ENCODE measurements at places on chromosomes 3 and 15.

GRCh38 chr3:15628967-15629366 lies 27.4 kb downstream of the BTD start:
- H3K36me3 ChIP-seq, result no peaks in the 10 kb centered on the region
- no peaks in the 10 kb centered on the region for H3K27me3 ChIP-seq
- no peak overlapping the region for H3K4me3 ChIP-seq
- DNase-seq, result no peak

- DNase-seq, result no peak
- H3K4me3 ChIP-seq, result no peak overlapping the region
These were observed 258.5 kb downstream of the ROBO2 start for GRCh38 chr3:77298417-77298816.

- H3K4me3 ChIP-seq, result no peak overlapping the region
- peaks cover 4% of the 10 kb centered on the region for H3K36me3 ChIP-seq
- peak; percentile 25 for DNase-seq
- peaks cover 12% of the 10 kb centered on the region for H3K4me1 ChIP-seq
These were observed 101.3 kb downstream of the SENP2 start for GRCh38 chr3:185687271-185687878.

DNA sequence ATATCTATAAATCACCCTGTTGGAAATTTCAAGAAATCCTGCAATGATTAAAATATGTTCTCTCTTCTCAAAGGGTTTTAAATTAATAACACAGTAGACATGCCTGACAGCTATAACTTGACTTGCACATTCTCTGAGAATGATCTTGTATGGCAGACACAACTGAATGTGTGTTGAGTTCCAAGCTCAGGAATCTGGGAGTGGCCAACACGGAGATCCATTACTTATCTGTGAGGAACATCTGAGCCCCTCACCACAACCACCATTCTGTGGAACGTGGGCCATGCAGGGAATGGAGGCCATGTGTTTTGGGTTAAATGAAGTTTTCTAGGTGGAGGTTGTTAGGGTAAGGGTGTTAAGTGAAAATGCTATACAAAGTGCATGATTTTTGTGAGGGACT lies 105.3 kb upstream of the CHMP2B start:
- no peaks in the 10 kb centered on the region for H3K36me3 ChIP-seq
- no peak overlapping the region for H3K27ac ChIP-seq
- H3K4me1 ChIP-seq, result no peaks in the 10 kb centered on the region
- no peak for DNase-seq

DNA sequence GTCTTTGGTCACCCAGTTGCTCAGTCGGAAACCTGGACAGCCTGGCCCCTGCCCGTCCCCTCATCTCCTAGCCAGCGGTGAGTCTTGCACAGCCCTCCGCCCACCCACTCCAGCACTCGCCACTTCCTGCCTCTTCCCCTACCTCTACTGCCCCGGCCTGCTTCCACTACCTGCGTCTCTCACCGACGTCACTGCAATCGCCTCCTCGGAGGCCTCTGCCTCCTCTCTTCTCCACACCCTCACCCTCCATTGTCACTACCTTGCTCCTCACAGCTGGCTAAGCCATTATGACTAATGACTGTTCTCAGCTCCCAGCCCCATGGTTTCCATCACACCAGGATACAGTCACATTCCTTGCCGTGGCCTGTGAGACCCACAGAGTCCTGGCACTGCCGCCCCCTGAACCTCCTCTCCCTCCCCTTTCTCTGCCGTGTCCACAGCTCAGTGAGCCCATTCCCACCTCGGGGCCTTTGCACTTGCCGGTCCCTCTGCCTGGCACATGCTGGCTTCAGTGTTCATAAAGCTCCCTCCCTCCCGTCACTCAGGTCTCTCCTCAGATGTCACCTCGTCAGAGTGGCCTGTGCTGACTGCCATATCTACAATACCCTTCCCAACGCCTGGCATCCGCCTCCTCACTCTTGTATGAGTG lies 104.8 kb downstream of the FBLN2 start:
- no peak overlapping the region for H3K27ac ChIP-seq
- H3K36me3 ChIP-seq, result no peaks in the 10 kb centered on the region
- no peak for DNase-seq
- no peaks in the 10 kb centered on the region for H3K27me3 ChIP-seq
- no peak overlapping the region for H3K4me3 ChIP-seq
- no peaks in the 10 kb centered on the region for H3K4me1 ChIP-seq

DNA sequence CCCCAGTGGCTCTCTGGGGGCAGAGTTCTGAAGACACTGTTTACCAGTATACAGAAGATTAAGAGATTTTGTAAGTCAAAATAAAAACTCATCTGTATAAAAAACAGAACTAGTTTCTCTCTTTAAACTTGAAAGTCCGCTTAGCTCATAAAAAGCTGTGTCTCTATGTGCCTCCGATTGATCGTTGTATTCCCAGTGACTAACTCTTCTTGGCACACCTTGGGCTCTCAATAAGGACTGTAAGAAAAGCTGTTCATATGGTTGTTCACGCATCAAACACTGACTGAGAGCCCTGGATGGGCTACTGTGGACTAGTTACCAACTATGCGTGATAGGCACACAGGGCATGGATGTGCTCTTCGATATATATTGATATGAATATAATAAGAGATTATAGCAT lies 107.9 kb downstream of the P3H2 start:
- H3K27ac ChIP-seq, result no peak overlapping the region
- no peak overlapping the region for H3K4me3 ChIP-seq
- peak; percentile 70 for DNase-seq
- H3K27me3 ChIP-seq, result no peaks in the 10 kb centered on the region

DNA sequence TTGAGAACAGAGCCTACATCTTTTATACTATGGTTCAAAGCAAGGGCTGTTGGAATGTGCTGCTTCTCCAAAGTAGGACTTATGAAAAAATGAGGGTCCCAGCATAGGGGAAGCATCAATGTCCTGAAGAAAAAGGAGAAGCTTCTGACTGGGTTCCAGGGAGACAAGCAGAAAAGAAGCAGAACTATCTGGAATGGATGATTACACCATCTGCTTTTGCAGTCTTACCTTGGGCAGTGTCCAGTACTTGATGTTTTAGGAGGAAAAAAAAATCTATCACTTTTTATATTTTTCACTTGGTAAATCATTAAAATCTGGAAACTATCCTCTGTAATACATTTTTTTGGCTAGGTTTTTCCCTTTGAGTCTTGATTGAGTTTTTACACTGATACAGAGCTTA lies 57.9 kb upstream of the DPH6 start:
- DNase-seq, result no peak
- H3K4me3 ChIP-seq, result no peak overlapping the region
- H3K27me3 ChIP-seq, result no peaks in the 10 kb centered on the region
- H3K27ac ChIP-seq, result no peak overlapping the region

DNA sequence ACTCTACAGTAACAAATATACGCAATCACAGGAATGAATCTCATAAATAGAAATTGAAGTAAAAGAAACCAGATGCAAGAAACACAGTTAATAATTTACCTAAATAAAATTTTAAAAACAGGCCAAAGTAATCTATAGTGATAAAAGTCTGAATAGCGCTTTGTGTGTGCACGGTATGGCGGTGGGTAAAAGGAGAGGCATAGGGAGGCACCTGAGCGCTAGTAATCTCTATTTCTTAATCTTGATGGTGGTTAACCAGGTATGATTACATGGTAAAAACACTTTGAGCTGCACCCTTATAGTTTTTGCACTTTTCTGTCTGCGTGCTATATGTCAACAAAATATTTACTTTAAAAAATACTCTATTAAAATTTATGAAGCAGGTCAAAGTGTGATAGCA lies 198.1 kb upstream of the SATB1 start:
- H3K27me3 ChIP-seq, result no peaks in the 10 kb centered on the region
- no peak overlapping the region for H3K27ac ChIP-seq
- H3K4me1 ChIP-seq, result no peaks in the 10 kb centered on the region
- H3K4me3 ChIP-seq, result no peak overlapping the region

- no peaks in the 10 kb centered on the region for H3K27me3 ChIP-seq
- no peak for DNase-seq
- no peak overlapping the region for H3K27ac ChIP-seq
- no peaks in the 10 kb centered on the region for H3K36me3 ChIP-seq
- no peak overlapping the region for H3K4me3 ChIP-seq
These were observed 424.5 kb downstream of the SOX2 start for GRCh38 chr3:182136008-182136910.

GRCh38 chr15:68765602-68766368 lies 54.9 kb downstream of the ANP32A start:
- DNase-seq, result no peak
- H3K36me3 ChIP-seq, result no peaks in the 10 kb centered on the region
- H3K4me3 ChIP-seq, result no peak overlapping the region
- H3K4me1 ChIP-seq, result no peaks in the 10 kb centered on the region

- DNase-seq, result no peak
- H3K36me3 ChIP-seq, result no peaks in the 10 kb centered on the region
- H3K27me3 ChIP-seq, result no peaks in the 10 kb centered on the region
- no peak within 1 kb of the TSS for H3K27ac ChIP-seq
These were observed at the start of gene CD200R1 for GRCh38 chr3:112974894-112975293. Gene CD200R1 (minus strand): TSS chr3:112975103. CDS start chr3:112974857, 246 bp downstream.

DNA sequence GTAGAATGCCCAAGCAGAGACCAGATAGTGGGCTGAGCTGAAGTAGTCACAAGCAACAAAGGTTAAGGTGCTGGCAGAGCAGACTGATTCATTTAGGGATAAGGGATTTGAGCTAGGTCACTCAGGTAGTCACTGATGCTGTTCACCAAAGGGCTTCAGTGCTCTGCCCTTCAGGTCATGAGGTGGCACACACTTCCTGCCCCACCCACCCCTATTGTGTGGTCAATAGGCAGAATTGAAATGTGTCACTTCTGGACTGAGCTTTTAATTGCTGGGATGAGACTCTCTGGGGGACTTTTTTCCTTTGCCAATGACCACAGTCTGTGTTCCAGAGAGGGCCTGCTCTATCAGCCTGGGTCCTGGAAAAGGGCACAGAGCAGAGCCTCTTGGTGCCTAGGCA lies 2.9 kb upstream of the DIS3L start:
- H3K27ac ChIP-seq, result no peak overlapping the region
- peaks cover 7% of the 10 kb centered on the region for H3K4me1 ChIP-seq
- no peaks in the 10 kb centered on the region for H3K36me3 ChIP-seq

Data from fibroblast of lung (primary cell).